D721Med (cell line): ENCODE measurements at places on chromosomes 1 and 21.

DNA sequence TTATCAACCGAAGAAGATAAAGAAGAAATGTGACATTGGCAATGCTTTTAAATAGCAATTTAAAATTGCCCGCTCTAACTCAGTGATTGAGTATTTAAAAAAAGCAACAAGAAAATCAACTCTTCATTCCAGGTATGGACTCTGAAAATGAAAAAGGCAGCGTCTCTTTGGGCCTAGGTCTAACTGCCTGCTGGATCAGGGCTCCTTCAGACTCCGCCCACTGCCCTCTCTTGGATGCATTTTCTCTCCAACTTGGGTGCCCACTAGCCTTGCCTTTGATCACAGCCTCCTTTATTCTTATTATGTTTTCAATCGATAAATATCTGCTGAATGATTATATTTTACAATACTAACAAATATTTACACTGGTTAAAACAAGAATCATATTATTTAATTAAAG is 268.9 kb downstream of the MRPL39 start:
- DNase-seq = no peak

- no peak for DNase-seq
These were observed 214.7 kb upstream of the PTGFR start for GRCh38 chr1:78275906-78276685.

GRCh38 chr1:240709676-240710075 is 97.7 kb upstream of the GREM2 start:
- no peak for DNase-seq

DNA sequence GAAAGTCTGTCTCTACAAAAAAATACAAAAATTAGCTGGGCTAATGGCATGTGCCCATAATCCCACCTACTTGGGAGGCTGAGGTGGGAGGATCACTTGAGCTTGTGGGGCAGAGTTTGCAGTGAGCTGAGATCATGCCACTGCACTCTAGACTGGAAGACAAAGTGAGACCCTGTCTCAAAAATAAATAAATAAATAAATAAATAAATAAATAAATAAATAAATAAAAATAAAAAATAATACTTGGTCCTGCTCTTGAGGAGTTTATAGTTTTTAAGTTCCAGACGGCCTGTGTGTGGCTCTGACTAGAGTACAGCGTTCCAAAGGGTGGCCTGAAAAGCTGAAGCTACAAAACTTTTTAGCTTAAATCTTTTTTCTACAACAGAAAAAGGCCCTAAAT is 35.1 kb downstream of the PCSK9 start:
- DNase-seq = no peak

DNA sequence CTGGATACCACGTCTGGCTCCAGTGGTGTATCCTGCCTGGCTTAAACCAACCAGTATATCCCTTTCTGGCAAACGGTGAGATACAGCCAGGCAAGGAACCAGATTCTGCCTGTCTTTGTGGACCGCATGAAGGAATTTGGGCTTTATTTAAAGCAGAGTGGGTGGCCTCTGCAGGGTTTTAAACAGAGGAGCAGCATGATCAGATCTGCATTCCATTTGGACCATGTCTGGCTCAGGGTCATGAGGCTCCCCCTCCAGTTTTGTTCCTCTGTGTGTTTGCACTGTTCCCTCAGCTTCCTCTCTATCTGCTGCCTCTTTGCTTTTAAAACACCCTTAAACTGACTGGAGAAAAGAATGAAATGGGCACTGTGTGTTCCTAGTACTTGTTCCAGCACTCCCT is 195.0 kb downstream of the GIPC2 start:
- no peak for DNase-seq
